GOT3 (cell line): ENCODE measurements at places on chromosomes 16 and 17.

- DNase-seq, result no peak
Observed at GRCh38 chr17:47188271-47188875, 722 bp downstream of the CDC27 start.

DNA sequence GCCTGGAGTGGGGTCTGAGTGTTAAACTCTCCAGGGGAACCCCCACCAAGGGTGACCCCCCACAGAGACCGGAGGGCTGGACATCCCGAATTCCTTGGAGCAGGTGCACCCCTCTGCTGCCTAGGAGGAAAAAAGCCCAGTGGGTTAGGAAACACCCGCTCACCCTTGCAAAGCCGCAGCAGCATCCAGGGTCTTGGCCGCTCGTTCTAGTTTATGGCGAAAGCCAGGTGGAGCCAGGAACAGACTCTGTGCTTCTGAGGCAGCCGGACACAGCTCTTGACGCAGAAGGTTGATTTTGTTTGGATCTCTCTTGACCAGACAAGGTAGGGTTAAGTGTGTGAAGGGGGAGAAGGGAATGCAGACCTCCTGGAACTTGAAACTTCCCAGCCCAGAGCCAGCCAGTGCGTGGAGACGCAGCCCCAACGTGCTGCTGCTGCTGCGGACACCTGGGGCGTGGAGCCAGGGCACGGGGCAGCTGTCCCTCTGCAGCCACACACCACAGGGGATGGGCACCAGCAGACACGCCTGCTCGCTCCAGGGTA, 154.5 kb downstream of the LAT start:
- no peak for DNase-seq

GRCh38 chr17:66858226-66859083, 23.5 kb downstream of the CACNG5 start:
- DNase-seq, result no peak

DNA sequence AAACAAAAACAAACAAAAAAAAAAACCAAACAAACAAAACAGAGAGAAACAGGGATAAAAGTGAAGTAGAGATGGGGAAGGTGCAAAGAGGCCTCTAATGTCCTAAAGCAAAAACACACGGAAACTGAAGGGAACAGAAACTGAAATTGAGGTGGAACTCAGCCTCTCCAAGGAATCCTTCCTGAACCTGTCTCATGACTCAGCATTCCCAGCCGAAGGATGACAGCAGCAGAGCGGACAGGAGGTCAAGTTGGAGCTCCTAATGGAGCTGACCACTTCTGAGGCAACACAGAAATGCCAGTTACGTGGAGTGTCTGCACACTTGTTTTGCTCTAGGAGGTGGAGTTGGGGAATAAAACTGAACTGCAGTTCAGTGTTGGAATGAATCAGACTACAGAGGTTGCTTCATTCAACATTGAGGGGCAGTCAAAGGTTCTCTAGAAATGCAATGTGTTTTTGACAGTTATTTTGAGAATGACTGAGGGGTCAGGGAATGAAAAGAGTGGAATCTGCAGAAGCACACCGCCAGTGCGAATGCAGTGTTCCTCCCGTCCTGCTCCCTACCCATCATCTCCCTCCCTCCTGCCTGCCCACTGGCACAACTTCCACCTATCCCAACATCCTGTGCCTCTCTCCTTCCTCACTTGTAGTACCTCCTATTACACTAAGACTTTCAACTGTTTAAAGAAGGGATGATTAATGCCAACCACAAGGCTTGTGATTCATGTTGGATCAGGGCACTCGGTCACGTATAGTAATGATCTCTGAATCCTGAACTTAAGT, 6.3 kb downstream of the UBE2O start:
- no peak for DNase-seq

DNA sequence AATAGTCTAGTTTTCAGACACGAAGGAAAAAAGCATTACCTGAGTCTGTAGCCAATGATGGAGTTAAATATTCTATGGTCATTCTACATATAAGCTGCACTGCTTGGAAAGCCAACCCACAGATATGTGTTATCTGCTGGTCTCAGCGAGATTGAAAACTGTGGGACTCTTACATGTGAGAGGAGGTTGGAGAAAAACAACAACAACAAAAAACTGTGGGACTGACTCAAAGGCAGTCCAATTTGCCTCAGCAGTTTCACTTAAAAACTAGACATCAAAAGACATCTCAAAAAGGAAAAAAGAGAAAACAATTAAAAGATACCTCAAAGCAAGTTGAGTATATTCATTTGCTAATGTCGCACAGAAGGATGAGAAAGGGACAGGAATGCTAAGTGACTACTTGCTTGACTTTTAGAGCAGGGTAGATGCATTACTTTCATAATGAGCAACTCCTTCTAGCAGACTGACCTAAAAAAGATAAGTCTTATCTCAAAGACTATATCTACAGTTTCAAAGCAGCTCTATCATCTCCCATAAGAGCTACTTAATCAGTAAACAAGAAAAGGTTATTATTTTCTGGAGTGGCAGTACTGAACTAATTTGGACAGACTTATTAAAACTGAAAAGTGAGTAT, 35.5 kb upstream of the ITGA2B start:
- no peak for DNase-seq

DNA sequence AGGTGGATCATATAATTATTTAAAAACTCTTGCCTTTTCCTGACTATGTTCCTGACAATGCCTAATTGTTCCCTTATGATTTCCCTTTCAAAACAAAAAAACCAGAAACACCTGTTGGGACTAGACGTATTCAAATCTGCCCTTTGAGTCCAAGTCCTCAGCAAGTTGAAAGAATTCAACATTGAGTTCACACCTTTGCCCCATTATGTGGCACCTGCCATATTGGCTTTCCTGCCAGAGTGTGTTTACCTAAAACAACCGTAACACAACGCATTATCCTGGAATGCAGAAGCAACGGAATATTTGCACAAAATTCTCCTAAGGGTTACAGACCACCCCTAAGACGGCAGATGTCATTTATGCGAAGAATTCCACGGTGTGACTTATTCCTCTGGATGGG, 105.9 kb downstream of the ZFHX3 start:
- DNase-seq, result no peak

GRCh38 chr17:31509805-31510177, 118.3 kb downstream of the RAB11FIP4 start:
- no peak for DNase-seq

DNA sequence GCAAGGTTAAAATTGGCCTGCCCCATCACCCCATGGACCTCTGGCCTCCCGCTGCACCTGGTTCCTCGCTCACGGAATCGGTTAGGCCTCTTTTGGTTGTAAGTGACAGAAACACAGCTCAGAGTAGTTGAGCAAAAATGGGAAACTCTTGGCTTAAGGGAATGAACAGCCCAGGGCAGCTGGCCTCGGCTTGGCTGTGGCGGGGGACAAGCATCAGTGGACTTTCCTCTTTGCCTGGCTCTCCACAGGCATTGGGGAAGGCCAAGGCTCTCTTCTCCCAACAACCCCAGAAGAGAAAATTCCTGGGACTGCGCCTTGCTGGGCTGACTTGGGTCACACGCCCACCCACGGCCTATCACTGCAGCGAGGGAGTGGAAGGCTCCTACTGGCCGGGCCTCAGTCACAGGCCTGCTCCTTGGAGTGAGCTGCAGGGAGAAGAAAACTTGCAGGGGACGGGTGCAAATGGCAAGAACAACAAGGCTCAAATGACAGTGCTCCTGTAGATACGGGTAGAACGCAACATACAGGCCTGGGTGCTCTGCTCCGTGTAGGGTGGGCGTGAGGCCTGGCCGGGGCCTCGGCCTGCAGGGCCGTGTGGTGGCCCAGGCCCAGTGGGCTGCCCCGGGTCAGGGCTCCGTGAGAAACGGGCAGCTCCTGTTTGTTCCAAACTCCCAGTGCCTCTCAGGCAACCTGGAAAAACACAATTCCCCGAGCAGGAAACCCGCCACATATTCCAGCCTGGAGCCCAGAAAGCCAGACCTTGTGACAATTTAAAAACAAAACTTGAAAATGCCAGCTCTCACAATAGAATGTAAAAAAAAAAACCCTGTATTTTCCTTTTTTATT, 25.0 kb upstream of the ATP2A3 start:
- no peak for DNase-seq

DNA sequence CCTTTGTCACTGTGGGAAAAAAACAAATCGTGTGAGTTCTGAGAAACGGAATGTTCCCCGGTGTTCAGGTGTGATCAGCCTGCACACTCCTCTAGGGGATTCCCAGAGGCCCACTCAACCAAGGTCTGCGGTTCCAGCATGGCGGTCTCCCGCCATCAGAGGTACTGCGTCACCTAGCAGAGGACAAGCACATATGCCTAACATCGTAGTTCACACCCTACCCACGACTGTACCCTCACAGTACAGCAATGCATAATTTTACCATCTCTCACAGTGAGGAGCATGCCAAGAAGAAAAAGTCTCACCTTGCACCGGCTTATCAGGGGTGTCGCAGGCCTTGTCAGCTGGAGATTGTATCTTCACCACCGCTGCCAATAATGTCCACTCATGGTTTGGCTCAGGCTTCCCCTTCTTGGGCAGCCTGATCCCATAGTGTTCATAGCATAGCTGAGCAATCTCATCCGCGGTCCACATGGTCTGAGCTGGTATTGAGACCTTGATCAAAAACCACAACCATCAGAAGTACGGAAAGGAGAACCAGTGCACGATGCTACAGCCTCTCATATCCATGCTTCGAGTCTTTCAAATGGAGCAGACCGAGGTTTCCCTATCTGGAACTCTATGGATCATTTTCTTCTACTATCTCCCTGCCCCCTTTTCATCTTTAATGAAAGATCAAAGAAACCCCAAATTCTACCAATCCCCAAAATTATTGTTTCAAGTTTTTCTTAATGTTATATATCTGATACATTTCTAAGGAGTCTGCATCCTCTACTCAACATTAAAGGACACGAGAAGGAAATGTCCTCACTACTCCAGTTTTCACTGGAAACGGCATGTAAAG, 2.5 kb downstream of the ADAT1 start:
- no peak for DNase-seq

GRCh38 chr16:85641776-85642176, 28.7 kb downstream of the GSE1 start:
- no peak for DNase-seq

- DNase-seq, result no peak
Observed at GRCh38 chr17:76556765-76557367, 17.0 kb downstream of the PRCD start.

DNA sequence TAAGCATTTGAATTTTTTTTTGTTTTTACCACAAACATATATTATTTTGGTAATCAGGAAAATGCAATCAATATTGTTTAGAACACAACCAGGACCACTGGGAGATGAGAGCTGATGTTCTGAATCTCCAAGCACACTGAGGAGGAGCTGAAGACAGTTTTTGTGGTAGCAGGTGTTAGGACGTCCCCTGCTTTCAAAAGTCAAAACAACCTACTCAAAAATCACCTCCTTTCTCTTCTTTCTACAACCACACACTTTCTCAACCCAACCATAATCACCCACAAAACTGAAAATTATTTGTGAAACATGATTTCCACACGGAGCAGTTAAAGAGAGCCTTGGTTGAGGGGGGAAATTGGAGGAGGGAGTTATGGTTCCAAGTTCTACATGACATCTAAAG, 26.7 kb upstream of the CFAP20 start:
- DNase-seq, result no peak

GRCh38 chr16:86248310-86248905, 261.9 kb upstream of the FOXF1 start:
- no peak for DNase-seq

GRCh38 chr16:66152181-66152580, 214.3 kb upstream of the CDH5 start:
- DNase-seq, result no peak

- DNase-seq, result no peak
Observed at GRCh38 chr16:67530013-67530939, 1.6 kb downstream of the RIPOR1 start.

DNA sequence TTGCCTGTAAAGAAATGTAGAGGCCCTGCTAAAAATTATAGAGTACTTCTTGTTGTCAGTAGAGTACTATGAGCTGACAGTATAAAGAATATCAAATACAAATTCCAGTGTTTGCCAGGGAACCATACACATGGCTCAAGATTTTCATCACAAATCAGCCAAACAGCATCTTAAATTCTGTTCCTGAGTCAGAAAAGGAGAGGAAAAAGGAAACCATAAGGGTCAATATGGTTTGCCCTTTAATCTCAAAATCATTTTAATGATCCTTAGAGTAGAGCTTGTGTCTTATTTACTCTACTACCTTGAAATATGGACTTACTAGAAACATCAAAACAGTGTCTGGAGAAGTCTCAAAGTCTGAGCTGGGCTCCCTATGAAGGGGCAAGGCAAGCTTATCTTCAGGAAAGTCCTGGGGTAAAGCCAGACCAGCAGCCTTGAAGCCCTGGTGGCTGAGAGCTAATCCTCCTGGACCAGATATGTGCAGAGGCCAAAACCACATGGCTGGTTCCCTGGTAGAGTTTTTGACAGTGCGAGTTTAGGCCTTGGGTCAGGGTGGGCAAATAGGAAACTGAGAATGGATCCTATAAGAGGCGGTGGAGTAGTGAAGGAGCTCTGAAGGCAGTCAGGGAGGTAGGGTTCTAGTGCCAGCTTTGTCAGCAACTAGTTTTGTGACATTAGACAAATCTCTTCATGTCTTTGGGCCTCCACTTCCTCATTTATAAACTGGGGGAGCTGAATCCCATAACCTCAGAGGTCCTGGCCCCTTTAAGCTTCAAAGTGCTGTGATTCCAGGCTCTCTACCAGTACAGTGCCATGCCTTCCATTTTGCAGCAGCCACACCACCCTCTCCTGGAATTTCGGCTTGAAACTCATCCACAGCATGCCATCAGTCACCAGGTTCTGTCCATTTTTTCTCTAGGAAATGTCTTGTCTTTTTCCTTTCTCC, 38.9 kb downstream of the MRTFB start:
- no peak for DNase-seq

DNA sequence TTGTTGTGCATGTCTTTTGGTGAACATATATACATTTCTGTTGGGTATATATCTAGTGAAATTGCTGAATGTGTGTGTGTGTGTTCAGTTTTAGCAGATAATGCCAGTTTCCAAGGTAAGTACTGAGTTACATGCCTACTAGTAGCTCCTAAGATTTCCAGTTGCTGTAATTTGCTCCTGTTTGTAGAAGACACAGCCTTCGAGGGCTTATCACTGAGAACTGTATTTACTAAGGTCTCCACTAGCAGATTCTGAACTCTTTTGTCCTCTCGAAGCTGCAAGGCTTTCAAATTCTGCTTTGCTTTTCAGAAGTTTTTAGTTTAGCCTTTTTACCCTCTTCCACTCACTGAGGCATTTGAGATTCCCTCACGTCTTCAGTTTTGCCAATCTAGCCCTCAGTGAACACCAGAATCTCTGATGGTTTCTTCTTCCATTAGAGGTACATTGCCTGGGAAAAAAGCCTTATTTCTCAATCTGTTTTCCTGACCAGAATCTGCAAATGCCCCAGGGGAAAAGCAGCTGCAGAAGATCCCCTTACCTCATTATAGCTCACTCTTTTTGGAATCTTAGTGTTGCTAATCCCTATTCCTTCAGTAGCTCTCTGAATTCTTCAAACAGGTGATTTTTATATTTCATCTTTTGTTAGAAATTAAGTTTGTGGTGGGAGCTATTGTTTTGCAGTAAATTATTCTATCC, 52.9 kb downstream of the NF1 start:
- DNase-seq, result no peak
